Renal pelvis (tissue), 12 donors: ENCODE measurements at places on chromosomes 1 and 21.

GRCh38 chr1:73813236-73813635 is 384.7 kb downstream of the LRRIQ3 start:
- no peak for DNase-seq

DNA sequence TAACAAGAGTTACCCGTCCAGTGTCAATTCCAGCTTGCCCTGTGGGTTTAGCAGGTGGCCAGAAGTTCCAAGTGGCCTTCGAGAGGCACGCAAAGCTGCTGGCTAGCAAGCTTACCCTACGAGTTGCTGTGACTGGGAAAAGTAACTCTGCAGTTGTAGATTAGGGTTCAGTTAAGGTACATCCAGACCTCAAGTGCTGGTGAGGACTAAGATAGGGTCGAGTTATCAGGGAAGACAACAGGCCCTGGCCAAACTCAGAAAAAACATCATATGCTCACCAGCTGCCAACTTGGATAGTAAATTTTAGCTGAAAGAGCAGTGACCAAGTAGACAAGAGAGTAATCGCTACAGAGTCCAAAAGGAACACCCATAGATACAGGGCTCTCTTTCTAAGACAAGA is 27.7 kb upstream of the LRRC7 start:
- DNase-seq: no peak

DNA sequence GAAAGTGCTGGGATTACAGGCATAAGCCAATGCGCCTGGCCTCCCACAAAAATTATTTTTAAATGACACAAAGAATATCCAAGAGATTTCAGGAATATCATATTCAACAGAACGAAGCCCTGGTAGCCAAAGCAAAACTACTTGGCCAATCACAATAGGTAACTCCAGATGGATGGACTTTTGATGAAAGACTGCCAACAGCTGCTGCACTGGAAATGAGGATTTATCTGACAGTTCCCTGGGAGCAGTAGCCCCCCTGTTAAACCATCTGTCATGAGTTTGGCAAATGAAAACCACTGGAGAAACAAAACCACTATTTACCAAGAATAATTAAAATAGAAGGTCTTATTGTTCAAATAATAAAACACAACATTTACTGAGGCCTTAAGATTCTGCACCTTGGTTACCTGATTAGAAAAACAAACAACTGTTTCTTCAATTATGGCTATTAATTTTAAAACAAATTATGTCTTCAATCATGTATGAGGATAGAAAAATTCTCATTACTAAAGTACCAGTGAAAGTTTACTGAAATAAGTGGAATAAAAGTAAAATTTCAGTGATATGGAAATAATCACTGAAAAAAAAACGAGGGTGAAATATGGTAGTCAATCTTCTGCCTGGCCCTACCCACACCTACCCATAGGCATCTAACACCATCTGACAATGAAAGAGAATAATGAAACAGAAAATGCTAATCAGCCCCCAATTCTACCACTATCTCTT is 34.3 kb upstream of the PSMG1 start:
- no peak for DNase-seq

DNA sequence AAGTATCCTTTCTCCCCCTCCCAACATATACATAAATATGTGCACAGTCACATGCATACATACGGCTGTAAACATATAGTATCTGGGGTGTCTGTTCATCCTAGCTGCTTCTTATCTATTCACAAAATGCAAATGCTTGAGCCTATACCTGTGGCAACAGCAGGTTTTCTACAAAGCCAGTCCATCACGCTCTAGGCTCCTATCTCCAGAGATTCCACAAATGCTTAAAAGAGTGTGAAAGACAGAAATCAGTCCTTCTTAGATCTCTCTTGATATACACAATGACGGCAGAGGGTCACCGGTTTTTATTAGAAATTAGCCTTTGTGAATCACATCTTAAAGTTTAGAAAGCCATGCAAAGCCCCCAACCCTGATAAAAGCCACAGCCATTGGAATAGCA is 139.4 kb downstream of the TPR start:
- DNase-seq: no peak
